ENCODE measurements at places on chromosomes 12 and 14. TPM values are rescaled to one million over a fixed set of nuclear protein-coding genes. Genes with fewer than 3 reads are reported as not detected.

OASL gene
- 0.28 TPM for total RNA-seq

ATP6V1D gene
- 51.4 TPM for total RNA-seq

TMPRSS12 gene
- total RNA-seq = not detected

TMEM121 gene
- 0.81 TPM for total RNA-seq

HELB gene
- 10.2 TPM for total RNA-seq

KRT85 gene
- not detected for total RNA-seq

DNA sequence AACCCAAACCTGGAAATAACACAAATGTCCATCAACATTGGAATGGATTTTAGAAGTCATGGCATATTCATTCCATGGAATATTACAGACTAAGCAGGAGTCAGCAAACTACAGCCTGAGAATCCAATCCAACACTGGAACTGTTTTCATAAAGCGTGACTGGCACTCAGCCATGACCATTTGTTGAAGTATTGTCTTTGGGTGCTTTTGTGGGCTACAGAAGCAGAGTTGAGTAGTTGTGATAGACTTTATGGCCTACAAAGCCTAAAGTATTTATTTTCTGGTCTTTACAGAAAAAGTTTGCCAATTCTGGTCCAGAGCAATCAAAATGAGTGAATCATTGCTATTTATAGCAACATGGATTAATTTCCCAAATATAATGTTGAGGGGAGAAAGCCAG is 34.5 kb upstream of the FRS2 start:
- no peak for DNase-seq

DNA sequence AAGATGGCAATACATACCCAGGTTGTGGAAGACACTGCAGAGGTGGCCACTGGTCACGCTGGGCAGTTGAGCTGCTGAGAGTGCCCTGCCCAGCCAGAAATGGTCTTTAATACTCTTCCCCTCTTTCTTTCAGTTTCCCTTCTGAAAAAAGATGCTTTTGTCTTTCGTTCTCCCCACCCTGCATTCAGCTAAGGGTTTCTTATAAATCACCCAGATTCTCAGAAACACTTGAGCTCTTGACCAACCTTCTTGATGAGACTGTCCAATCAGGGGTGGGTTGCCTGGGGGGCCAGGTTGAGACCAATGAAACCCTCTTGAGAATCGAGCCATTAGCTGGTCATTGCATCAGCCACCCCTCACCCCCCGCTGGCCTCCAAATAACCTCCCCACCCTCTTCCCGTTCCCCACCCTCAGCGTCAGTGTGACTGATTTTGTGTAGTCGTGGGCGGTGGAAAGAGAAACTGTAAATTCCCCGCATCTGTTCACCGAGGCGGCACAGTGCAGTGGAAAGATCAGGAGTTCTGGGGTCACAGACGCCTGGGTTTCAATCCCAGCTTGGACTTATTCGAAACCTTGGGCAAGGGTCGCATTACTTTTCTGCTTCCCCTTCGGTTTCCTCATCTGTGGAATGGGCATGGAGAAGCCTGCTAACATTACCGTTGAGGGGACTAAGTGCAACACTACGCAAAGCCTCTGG is 52.3 kb downstream of the SLC25A47 start:
- DNase-seq = peak; percentile 65

- DNase-seq = no peak
These were observed 61.2 kb downstream of the ATG14 start for GRCh38 chr14:55350461-55350860.

GRCh38 chr12:123896767-123897166 is 75.9 kb downstream of the CCDC92 start:
- no peak for DNase-seq

DNA sequence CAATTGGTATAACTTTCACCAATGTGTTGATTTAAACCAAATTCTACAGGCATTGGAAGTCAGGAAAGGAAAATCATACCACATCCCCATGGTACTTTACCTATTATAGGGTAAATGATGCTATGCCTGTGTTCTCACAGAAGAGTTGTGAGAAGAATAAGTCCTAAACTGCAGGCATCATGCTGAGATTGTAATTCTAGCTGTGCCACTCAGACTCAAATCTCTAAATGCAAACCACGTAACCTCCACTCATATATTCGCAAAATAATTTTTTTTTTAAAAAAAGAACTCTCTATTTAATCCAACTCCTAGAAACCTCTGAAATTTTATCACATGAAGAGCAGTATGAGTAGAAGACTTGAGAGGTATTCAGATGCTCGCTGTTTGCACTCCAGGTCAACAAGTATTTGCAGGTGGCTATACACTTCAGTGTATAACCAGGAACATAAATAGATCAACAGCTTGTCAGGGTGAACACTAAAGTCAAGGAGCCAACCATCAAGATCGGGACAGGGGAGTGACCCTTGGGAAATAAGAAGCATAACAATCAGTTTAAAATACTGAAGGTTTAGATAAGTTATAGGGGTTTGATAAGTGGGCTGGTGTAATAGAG is 110.1 kb downstream of the SLC25A21 start:
- no peak for DNase-seq

DNA sequence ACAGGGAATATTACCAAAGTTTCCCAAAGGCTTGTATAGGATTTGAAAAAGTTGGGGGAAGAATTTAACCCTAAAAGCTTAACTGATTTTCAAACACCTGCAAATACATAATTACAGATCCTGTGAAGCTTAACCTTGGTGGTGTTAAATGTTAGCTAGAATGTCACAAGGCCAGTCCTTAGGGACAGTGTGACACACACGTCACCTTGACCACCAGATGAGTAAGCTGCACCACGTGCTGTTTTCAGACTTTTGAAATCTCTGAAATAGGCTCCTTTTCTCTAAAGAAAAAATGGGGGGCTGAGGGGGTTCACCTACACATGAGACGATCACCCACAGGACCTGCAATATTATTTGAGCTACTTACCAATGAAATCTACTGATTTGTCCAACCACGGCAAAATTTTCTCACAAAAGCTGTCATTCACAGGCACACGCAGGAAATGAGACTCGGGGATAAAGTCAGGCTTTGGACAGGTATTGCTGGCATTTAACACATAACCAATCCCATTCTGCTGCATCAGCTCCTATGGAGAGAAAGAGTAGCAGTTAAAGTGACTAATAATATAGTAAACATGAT is 75.9 kb downstream of the DUSP16 start:
- DNase-seq = no peak

DNA sequence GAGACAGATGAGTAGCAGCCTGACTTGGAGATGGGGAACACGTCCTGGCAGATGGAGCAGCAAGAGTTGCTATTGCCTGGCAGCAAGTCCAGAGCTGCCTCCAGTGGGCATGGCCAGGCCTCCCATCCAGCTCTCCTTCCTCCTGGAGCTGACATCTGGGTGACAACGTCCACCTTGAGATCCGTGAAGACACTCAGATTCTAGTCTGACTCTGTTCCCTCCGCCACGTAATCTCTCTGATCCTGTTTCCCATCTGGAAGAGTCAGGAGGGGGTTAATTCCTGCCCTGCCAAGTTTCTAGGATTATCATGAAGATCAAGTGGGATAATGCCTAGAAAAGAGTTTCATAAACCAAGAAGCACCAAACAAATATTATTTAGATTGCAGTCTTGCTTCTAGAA is 65.3 kb upstream of the FAM181A start:
- DNase-seq = no peak

- no peak for DNase-seq
These were observed 7.0 kb downstream of the ERP27 start for GRCh38 chr12:14931359-14931758.

DNA sequence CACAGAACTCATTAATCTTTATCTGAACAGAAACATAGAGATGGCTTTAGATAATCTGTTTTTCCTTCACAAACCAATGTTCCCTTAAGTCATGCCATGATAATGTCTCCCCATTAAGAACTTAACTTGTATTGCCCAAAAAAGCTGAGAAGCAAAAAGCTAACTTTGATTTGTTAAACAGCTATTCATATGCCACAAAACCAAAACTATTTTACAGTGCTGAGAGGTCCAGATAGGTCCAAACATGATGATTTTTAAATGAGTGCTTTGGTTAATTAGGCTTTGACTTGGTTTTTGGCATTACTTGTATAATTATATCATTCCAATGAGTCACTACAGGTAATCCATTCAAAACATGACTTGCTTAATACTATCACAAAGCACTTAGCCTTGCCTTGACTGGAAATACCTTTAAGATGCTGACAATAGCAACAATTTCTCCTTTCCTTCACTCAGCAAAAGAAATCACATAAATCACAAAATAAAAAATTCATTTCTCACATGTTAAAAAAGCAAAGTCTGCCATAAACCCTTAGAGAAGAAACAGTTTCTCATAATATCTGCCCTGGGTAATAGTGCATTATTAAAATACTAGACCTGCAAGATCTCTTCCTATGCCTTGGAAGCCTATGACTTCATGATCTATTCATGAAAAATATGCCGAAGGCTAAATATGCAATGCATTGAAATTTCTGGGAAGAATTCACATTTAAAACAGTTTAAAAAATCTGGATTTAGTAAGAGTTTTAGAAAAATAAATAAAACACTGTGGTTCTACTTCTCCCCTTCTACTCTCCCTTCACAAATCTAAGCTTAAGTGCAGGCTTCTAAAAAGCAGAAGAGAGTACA is 52.0 kb upstream of the SAV1 start:
- no peak for DNase-seq

DNA sequence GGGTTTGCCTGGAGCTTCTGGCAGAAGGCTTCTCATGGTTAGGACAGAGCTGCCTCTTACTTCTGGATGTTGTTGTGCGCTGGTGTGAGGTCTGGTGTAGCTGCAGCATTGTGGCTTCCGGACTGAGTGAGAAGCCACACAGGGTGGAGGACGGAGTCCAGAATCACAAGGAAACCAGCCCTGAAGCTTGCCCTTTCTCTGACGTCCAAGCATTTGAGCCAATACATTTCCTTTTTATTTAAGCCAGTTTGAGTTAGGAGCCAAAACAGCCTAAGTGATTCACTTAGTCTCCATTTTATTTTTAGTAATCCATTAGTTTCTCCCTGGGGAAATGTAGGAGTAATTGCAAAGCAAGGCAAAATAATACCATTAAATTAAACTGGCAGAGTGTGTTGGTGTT is 402.4 kb upstream of the RGS6 start:
- no peak for DNase-seq

- DNase-seq = no peak
These were observed 12.2 kb downstream of the EIF5 start for GRCh38 chr14:103346286-103346685.

- DNase-seq = no peak
These were observed 266.9 kb downstream of the NOVA1 start for GRCh38 chr14:26330982-26331381.

DNA sequence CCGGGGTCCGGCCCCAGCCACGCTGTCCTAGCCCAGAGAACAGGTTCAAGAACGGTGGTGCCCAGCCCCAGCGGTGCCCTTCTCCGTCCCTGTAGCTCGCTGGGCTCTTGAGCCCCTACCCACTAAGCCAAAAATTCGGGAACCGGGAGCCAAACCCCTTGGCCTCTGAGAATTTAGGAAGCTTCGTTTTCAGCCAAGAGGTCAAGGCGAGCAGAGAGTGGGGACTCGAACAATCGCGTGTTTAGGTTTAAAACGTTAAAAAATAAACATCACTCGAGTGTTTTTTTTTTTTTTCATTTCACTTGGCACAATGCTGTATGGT is 6.2 kb downstream of the SIX1 start:
- no peak for DNase-seq

DNA sequence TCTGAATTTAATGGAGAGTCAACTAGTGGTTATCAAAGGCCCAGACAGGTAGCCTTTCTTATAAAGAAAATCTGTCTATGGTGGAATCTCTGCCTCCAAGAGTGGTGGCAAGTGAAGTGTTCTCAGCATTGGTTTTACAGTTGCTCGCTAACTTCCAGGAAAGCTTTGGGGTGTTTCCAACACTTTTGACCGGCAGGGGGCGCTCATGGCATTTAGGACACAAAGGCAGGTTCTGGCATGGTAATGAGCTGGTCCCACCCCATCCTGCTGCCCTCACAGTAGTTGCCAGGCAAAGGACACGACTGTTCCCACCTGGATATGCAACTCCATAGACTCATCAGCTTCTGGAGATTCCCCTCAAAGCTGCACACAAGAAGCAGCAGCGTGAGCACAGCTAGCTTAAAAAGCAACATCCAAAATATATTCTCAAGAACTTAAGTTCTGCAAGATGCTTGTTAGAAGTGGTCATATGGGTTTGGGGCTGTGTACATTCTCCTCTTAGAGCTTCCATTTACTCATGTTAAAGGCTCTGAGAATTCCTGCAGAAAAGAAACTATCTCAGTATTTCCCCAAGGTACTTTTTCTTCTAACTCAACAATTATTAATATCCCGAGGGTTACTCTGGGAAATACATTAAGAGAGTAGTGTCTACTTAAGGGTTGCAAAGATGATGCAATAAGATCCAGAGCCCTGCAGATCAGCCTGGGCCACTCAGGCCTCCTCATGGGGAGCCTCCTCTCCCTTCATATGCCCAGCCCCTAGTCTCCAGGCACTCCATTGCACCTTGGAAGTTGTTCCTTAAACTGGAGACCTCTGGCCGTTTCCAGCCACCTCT is 14.8 kb downstream of the PROX2 start:
- DNase-seq = peak; percentile 95

All from WTC11 (cell line).